ENCODE measurements at places on chromosomes 6 and 20.

- no peak for DNase-seq
Measured at GRCh38 chr6:1312203-1312472, 240 bp downstream of the FOXQ1 start.

DNA sequence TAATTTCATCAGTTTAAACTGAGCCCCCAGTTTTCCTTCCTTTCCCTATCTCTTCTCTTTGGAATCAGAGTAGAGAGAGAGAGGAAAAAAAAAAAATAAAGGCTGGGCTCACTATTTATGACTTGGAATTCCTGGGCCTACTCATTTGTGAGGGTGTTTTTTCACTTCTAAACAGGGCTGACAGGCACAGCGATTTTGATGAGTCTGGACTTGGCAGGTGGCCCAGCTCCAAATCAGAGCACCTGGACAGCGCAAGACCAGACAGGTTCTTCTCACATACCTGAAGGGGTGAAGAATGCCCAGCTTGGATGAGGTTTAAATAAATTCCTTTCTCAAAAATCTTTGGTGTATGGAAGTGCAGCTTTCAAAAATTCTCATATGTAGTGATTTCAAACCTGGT, 122.2 kb downstream of the KIF13A start:
- DNase-seq = no peak

GRCh38 chr6:33716379-33716778, 4.9 kb upstream of the UQCC2 start:
- no peak for DNase-seq

DNA sequence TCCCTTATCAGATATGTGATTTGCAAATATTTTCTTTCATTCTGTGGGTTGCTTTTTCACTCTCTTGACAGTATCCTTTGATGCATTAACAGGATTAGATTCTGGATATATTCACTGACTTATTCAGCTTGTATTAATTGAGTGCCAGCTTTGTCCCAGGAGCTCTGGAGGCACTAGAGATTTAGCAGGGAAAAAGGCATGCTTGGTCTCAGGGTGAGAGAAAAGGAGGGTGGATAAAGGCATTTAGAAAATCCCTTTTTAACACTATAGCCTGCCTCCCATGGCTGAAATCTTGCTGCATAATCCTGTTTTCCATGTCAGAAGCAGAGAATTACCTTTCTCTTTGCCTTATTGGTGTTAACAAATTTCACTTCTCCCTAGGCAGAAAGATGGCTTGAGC, 28.5 kb upstream of the SIRT5 start:
- no peak for DNase-seq

- DNase-seq = no peak
Measured at GRCh38 chr6:133595111-133595761, 293.7 kb upstream of the TCF21 start.

GRCh38 chr6:144063744-144064401, 31.5 kb downstream of the SF3B5 start:
- peak; percentile 67 for DNase-seq

DNA sequence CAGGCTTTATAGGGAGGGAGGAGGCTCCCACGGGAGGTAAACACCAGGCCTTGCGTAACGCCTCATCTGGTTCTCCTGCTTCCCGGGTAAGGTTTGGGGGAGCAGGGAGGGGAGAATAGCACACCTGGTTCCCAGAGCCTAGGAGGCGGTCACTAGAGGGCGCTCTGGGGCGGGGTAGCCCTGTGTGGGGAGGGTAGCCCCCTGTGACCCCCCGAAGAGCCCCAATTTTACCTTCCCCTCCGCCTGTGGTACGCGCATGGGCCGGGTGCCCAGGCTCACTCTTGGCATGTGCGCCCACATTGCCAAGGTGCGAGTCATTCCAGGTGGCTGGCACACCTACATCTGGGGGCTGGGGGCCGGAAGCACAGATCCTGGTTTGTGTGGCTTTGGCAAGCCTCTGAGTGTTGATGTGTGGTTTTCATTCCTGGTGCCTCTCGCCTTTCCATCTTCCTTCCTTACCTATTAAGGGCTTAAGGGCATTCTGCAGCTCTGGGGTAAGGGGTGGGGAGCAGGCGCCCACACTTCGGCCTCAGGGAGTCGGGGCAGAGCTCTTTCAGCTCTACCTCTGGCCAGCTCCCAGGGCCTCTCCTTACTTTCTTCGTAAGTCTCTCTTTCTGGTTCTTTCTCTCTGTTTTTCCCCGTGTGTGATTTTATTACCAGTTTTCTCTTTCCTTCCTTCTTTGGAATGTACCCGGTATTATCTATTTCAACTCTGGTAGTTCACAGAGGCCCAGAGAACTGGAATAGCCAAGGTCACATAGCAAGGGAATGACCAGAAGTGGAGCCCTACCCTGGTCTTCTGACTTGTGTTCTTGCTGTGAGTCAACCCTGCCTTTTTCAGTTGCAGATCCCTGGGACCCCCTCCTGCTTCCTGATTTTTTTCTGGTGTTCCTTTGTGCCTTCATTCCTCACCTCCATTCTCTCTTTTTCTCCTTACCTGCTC, 492 bp upstream of the RNF39 start:
- DNase-seq = no peak

- DNase-seq = no peak
Measured at GRCh38 chr6:143128681-143129015, 68.0 kb downstream of the AIG1 start.

GRCh38 chr6:167787896-167788562, 38.7 kb upstream of the AFDN start:
- no peak for DNase-seq

DNA sequence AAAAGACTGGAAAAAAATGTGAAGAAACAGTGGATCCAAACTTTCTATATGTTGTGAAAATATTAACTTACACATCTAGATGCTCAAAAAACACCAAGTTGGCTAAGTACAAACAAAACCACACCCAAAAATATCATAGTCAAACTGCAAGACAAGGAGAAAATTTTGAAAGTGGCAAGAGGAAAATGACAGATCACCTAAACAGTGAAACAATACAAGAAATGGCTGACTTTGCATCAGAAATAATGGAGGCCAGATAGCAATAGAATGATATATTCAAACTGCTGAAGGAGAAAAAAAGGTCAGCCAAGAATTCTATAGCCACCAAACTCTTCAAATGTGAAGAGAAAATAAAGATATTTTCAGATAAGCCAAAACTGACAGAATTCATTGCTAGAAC, 22.4 kb upstream of the UST start:
- no peak for DNase-seq

- peak; percentile 45 for DNase-seq
Measured at GRCh38 chr20:60138256-60139220, 180.3 kb downstream of the CDH26 start.

GRCh38 chr6:107344981-107345380, 114.4 kb downstream of the PDSS2 start:
- DNase-seq = no peak

DNA sequence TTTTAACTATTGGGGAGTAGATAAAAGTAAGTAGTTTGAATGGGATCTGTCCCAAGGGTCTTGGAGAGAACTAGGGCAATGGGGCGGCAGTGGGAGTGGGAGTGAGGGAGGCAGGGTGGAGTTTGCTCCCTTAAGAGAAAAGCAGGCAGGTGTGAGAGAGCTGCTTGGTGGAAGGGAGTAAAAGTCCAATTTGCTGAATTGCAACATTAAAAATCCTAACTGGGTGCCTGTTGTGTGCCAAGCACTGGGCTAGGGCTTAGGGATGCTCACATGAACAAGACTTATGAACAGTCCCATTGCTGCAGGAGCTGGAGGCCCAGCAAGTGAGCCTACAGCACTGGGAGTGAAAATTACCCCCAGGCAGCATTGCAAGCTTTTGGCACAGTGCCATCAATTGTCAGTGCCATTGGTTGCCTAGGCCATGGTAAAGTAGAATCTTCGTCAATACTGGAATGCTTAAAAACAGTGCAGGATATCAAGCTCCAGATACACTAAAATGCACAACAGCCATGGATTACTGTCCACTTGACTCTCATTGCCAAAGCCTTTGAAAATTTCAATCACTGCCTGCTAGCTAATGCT, 277.7 kb upstream of the JARID2 start:
- DNase-seq = no peak

GRCh38 chr6:44080561-44081521, 46.4 kb downstream of the MRPL14 start:
- no peak for DNase-seq

- DNase-seq = no peak
Measured at GRCh38 chr20:54123587-54124180, 50.1 kb downstream of the CYP24A1 start.

GRCh38 chr6:142903812-142904211, 41.2 kb downstream of the HIVEP2 start:
- DNase-seq = no peak

DNA sequence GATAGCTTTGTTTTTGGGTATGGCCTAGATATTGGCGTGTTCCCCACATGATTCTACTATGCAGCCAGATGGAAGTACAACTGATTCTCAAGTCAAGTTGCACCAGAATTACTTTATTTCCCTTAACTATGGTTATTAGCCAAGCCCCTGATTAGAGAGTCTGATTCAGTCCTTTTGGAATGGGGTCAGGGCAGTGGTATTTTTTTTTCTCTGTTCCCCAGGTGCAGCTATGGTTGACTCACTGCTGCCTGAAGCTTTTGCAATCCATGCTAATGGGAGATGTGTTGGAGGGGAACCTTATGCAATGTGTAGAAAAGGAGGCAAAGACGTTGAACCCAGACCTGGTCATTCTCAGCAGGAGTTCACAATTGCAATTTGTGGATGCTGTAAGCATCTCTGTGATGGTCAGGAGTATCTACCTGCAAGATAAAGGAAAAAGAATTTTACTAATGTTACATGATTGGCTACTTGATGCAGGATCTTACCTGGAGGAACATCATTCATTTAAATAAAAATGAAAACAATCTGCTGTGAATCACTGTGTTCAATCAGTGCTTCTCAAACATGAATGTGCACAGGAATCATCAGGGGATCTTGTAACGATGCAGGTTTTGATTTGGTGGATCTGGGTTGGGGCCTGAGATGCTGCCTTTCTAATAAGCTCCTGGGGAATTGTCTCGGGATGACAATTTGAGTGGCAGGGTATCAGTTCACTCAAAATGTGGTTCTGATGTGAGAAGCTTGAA, 49.4 kb downstream of the PFDN4 start:
- DNase-seq = no peak

DNA sequence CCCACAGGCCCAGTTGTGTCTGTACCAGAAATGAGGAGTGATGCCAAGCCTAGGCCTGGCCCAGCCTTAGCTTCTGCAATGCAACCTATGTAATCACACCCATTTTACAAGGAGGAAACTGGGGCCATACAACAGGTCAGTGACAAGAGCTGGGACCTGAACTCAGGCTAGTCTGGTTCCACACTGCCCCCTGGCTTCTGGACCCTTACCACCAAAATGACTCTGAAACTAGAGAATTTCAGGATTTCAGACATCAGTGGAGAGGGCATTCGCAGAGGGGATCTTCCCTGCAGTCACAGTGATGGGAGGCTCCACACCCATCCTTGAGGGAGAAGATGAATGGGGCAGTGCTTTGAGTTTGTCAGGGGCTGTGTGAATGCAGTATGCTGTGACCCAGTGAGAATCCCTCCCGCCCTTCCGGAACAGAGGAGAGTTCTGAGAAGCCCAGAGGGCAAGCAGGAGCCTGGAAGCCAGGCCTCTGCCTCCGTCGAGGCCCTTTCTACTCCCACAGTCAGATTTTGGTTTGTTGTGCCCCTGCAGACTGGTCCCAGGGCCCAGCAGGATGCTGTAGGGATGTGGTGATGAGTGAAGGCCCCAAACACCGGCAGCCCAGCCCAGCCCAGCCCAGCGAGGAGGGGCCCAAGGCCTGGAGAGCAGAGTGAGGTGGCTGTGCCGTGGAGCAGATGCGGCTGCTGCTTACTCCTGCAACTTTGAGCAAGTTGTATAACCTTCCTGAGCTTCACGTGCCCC, 48.1 kb upstream of the MYL9 start:
- no peak for DNase-seq

GRCh38 chr6:16183187-16183664, 54.3 kb downstream of the MYLIP start:
- DNase-seq = no peak

DNA sequence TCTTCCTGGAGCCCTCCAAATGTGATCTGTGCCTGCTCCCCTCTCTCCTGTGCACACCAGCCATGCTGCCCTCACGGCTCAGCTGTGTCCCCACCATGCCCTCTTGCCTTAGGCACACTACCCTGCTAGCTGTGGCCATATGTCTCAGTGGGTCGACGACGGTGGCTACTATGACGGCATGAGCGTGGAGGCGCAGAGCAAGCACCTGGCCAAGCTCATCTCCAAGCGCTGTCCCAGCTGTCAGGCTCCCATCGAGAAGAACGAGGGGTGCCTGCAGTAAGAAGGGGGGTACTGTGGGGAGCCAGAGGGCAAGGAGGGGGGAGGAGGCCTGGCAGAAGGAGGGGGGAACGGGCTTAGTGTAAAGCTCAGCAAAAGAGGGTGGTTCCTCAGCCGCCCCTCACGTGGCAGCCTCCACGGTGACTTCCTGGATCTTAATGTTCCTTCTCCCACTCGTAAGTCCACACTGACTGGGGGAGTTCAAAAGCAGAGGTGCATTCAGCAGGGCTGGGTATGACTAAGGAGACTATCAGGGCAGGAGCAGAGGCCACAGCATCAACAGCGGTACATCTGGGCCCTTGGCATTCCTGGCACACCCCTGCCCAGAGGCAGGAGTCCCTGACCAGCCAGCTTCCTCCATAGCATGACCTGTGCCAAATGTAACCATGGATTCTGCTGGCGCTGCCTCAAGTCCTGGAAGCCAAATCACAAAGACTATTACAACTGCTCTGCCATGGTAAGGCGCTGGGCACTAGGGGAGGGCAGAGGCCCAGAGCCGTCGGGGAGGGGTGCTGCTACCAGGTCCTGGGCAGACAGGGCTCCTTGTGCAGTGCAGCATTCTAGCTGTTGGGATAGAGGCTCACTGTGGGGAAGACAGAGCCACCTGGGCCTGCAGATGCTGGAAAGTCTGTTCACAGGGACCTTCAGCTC, 8.0 kb downstream of the DNPH1 start:
- no peak for DNase-seq

DNA sequence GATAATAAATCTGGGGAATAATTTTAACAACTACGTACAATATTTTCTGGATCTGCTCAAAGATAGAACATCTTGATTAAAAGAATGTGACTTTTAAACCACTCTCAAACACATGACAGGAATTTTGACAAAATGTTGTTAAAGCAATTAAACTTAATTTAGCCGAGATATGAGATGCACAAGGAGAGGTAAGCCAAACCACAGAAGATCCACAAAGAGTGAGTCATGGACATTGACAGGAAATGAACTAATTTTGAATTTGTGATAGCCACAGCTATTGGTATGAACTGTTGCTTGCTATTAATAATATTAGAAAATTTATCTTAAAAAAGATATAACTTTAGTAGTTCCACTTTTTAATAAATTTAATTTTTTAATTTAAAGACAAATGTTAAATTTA, 27.8 kb upstream of the VGLL2 start:
- no peak for DNase-seq

- no peak for DNase-seq
Measured at GRCh38 chr6:29227235-29227634, 56.5 kb downstream of the OR2J2 start.

GRCh38 chr6:20137837-20138236, 74.4 kb downstream of the MBOAT1 start:
- DNase-seq = no peak
